ENCODE measurements at places on chromosomes 3 and 15.

GRCh38 chr3:158774965-158775364 lies 26.9 kb upstream of the MFSD1 start:
- DNase-seq: no peak

- no peak for DNase-seq
Measured at GRCh38 chr3:192382861-192383260, 344.5 kb downstream of the FGF12 start.

DNA sequence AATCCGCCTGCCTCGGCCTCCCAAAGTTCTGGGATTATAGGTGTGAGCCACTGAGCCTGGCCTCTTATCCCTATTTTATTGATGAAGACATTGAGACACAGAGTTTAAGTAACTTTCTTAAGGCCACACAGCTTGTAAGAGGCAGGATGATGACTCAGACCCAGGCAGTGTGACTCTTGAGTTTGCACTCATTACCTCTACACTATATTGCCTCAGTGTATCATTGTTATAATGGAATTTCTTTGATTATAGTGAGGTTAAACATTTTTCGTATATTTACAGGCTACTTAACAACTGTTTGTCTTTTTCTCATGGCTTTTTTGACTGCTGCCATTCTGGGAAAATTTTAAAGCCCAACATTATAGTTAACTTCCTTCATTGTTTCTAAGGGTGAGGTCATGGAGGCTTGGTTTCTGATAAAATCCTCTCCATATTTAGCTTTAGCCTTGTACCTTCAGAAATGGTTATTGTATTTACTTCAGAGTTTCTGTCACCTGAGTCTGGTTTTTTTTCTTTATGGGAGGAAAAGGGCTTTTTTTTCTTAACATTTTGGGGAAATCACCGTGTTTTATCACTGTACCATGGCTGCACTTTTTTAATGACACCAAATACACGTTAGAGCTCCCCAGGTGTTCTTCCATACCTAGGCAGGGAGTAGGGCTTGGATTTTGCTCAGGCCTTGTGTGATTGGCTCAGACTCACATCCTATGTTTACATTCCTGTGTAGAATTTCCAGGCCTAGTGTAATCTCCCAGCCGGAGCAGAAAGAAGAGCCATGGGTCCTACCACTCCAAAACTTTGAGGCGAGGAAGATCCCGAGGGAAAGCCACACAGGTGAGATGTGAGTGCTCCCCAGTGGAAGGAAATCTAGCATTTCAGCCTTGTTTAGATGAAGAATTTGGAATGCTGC lies 6.3 kb downstream of the ZNF774 start:
- DNase-seq: no peak

- no peak for DNase-seq
Measured at GRCh38 chr3:152385761-152386160, 117.0 kb downstream of the MBNL1 start.

GRCh38 chr3:23991683-23992628 lies 46.9 kb downstream of the NR1D2 start:
- no peak for DNase-seq

GRCh38 chr15:48522123-48522522 lies 123.4 kb downstream of the FBN1 start:
- no peak for DNase-seq

DNA sequence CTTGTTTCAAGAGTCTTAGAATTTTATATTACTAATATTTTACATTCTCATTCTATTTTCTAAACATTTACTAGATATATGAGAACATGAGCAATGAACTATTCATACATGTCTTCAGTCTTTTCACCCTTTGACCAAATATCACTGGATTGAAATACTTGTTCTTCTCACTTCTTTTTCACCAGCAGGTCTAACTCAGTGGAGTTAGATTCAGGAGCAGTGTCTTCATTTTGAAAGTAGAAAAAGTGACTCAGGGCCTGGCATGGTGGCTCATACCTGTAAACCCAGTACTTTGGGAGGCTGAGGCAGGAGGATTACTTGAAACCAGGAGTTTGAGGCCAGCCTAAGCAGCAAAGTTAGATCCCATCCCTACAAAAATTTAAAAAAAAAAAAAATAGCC lies 70.8 kb downstream of the USP13 start:
- DNase-seq: no peak

DNA sequence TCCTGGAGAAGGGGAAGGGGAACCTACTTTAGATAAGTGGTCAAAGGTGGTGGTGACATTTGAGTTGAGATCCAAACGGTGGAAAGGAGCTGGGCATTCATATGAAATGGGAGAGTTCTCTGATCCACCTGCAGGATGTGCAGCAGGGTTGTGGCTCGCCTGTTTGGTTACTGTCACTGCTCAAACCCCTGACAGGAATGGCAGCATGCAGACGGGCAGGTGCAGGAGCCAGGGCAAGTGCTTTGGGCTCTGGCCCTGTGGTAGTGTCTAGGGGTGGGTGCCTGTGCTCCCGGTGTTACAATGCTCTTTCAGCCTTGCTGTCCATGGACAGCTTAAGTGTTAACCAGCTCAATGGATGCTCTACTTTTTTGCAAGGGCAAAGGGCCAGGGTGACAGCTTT lies 18.5 kb downstream of the PAQR9 start:
- no peak for DNase-seq

DNA sequence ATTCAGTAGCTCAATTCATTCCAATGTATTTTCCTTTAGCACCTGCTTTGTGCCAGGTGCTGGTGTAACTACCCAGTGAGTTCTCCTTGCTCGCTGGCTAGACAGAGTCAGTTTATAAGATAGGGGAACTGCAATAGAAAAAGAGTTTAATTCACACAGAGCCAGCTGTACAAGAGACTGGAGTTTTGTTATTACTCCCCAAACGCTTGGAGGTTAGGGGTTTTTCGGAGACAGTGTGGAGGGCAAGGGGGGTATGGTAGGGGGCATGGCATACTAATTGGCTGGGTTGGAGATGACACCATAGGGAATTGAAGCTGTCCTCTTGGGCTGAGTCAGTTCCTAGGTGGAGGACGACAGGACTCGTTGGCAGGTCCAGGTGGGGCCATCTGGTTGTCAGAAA lies 5.4 kb upstream of the CFAP91 start:
- DNase-seq: no peak

Data from effector CD4-positive, alpha-beta T cell (primary cell).